ENCODE measurements at places on chromosomes 7 and 10. TPM values are rescaled to one million over a fixed set of nuclear protein-coding genes. Genes with fewer than 3 reads are reported as not detected.

- DNase-seq: no peak
These were observed 240.2 kb upstream of the NPSR1 start for GRCh38 chr7:34417781-34418180.

NODAL gene
- 0.68 TPM for polyA plus RNA-seq

KIAA1549 gene
- polyA plus RNA-seq: 14.1 TPM

- DNase-seq: peak; percentile 28
These were observed 482 bp upstream of the ERCC6 start for GRCh38 chr10:49539320-49539885.

ARHGEF35 gene
- polyA plus RNA-seq: 1.3 TPM

CCNY gene
- polyA plus RNA-seq: 86.3 TPM

- DNase-seq: no peak
These were observed 229.9 kb downstream of the USP6NL start for GRCh38 chr10:11381511-11381910.

DNA sequence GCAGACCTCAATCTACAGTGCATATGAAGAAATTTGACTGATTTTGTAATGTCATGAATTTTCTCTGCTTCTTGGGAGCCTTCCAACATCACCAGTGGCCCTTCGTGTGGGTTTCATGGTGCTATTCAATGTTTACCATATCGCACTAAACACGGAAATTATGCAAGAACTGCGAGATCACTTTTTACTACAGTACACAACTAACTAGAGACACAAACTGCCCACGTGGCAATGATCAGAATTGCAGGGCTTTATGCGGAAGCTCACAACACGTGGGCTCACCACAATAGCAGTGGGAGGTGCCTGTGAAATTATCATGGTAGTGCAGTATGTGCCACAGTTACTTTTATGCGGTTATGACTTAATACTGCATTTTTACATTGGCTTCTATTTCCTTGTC is 449.7 kb upstream of the KLF6 start:
- DNase-seq: no peak

GRCh38 chr7:77528368-77528767 is 8.7 kb upstream of the PTPN12 start:
- no peak for DNase-seq

GRCh38 chr10:99123336-99123735 is 112.3 kb downstream of the HPSE2 start:
- no peak for DNase-seq

- DNase-seq: no peak
These were observed 851.5 kb upstream of the COBL start for GRCh38 chr7:52168085-52168484.

PODXL gene
- polyA plus RNA-seq: 91.8 TPM

UPK3BL1 gene
- polyA plus RNA-seq: 30.9 TPM

- DNase-seq: no peak
These were observed 20.3 kb upstream of the CD36 start for GRCh38 chr7:80618096-80618495.

Measured in hindlimb muscle (tissue), 1 donor.